ENCODE measurements at places on chromosomes 1 and 21.

DNA sequence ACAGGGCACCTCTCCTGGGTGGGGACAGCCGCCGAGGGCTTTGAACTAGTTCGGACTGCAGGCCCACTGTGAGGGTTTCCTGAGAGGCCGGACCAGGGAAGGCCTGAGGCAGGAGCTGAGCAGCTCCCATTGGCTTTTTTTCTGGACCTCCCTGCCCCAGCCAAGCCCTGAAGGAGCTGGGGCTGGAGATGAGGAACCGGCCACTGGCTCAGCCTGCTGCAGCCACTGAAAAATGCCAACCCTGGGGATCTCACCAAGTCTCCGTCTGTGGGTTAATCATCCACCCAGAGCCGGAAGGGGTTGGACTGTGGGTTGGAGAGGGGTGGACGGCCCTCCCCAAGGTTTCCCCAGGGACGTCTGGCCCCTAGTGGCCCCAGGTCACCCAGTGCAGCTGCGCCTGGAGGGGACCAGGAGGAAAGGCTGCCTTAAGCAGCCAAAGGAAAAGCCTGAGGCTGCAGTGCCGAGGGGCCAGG, 2.5 kb downstream of the VWA1 start:
- no peak for DNase-seq

DNA sequence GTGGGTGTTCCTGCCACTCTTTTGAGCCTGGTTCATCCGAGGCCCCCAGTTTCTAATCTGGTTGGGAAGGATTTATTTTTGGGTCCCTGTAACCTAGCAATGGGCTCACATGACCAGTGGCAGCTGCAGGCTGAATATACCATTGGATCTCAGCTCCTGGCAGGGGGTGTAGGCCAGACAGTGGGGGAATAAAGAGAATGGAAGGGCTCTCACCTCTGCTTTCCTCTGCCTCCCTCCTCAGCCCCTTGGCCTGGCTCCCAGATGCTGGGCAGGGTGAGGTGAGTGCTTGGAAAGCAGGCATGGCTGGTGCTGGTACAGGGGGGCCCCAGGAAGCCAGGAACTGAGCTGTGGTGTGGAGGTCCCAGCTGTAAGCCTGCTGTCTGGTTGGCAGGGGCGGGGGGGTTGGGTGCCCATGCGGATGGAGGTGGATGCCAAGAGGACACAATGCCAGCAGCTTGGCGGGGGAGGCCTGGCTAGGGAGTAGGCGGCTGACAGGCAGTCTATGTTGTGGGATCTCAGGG, 3.6 kb upstream of the GPR61 start:
- DNase-seq = no peak

GRCh38 chr1:153343811-153344717, 4.6 kb downstream of the PGLYRP4 start:
- no peak for DNase-seq

GRCh38 chr1:228190778-228191177, 17.1 kb upstream of the OBSCN start:
- DNase-seq = no peak

- DNase-seq = no peak
These were observed 5.7 kb upstream of the SVBP start for GRCh38 chr1:42822800-42823392.

- DNase-seq = no peak
These were observed 42.2 kb downstream of the AK4 start for GRCh38 chr1:65190229-65190628.

DNA sequence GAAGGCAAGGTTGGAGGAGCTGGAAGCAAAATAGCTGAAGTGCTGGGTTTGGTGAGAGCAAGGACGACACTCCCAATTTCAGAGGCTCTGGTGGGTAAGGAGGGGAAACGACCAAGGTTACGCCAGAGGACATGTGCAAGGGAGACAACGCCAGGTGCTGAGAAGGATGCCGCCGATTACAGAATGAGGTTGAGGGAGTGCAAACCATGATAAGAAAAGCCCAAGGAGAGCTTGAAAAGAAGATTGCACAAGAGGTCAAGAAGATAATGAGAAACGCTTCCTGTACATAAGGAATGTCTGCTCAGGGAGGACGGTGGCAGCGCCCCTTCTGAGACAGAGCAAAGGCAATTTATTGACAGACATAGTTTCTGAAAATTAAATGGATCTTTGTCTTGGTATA, 382.0 kb upstream of the PROX1 start:
- DNase-seq = no peak

DNA sequence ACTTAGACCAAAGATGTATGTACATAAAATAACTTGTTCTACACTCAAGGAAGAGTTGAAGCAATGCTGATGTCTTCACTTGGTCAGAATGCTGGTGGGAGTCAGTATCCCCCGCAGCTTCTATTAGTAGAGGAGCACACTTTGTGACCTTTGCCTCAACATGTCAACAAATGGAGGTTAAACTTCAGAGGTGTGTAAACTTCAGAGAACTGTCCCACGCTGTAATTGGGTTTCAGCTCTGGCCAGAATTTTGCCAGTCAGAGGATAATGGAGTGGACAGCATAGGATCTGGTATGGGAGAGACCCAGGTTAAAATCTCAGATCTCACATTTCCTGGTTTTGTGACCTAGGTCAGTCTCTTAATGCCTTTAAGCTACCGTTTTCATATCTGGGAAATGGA, 107.6 kb upstream of the ZNF644 start:
- no peak for DNase-seq

DNA sequence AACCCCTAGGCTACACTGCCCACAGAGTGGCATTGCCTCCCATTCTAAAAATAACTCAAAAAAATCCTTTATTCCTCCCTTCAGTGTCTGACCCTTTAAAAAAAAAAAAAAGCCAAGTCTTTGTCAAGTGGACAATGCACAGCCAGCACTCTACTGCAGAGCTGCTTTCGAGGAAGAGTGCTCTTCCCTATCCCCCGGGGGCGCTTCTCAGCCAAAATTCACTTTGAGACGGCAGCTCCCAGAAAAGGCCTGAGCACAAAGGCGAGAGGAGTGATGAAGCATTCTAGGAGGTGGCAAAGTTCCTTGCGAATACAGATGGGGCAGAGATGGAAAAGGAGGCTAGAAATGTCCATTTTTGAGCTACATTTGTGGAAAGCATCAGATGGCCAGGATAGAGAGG, 23.3 kb downstream of the EPHA10 start:
- no peak for DNase-seq

- no peak for DNase-seq
These were observed 45.7 kb downstream of the DISP3 start for GRCh38 chr1:11524465-11525150.

DNA sequence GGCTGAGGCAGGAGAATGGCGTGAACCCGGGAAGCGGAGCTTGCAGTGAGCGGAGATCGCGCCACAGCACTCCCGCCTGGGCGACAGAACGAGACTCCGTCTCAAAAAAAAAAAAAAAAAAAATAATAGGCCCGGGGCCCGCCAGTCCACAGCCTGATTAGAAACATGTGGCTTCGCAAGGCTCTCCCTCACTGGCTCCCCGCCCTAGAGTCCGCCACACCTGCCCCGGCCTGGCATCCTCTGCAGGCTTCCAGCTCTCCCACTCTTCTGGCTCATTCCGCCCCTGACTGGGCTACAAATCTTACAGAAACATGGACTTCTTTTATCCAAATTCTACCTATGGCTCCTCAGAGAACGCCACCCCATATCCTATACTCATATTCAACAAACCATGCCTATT, 32.4 kb downstream of the PGBD5 start:
- DNase-seq = no peak

GRCh38 chr1:79448426-79448825, 441.9 kb upstream of the ADGRL4 start:
- DNase-seq = no peak

- no peak for DNase-seq
These were observed 12.3 kb upstream of the MFAP2 start for GRCh38 chr1:16992675-16993074.

DNA sequence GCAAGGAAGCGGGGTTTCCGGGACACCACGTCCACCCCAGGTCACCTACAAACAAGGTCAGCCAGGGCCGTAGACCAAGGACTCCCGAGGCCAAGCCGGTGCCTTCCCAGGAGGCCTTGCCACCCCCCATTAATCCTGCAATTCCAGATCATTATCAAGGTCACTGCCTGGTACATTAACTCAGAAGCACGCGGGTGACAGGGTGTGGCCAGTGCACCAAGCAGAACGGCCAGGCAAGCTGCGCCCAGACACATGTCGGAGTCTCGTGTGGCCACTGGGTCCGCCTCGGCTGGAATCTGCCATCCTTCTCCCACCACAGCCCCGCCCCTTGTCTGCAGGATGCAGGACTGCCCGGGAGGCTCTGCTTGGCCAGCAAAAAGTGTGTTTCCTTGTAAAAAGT, 144.7 kb downstream of the PRDM16 start:
- DNase-seq = peak; percentile 47

DNA sequence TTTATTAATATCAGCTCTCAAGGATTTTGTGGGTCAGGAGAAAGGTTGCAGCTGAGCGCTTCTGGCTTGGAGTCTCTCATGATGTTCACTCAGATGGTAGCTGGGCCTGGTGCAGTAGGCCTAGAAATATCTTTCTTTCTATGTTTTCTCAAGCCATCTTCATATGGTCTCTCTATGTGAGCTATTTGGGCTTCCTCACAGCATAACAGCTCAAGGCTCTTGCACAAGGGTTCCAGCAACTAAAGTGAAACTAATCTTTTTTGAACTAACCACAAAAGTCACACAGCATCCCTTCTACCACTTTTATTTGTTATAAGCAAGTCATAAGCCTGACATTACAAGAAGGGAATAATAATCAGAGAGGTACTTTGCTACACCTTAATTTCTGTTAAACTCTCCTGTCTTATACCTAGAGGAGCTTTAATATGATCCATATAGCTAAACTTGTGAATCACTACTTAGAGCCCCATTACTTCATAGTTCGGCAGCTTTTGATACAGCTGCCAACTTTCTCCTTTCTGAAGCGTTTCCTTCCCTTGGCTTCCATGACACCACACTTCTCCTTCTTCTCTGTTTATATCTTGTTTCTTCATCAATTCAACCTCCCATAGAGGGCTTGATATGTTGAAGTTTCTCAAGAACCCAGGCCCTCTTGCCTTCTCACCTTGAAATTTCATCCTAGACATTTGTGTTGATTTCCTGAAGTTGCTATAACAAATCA, 720.2 kb downstream of the LTN1 start:
- DNase-seq = no peak

DNA sequence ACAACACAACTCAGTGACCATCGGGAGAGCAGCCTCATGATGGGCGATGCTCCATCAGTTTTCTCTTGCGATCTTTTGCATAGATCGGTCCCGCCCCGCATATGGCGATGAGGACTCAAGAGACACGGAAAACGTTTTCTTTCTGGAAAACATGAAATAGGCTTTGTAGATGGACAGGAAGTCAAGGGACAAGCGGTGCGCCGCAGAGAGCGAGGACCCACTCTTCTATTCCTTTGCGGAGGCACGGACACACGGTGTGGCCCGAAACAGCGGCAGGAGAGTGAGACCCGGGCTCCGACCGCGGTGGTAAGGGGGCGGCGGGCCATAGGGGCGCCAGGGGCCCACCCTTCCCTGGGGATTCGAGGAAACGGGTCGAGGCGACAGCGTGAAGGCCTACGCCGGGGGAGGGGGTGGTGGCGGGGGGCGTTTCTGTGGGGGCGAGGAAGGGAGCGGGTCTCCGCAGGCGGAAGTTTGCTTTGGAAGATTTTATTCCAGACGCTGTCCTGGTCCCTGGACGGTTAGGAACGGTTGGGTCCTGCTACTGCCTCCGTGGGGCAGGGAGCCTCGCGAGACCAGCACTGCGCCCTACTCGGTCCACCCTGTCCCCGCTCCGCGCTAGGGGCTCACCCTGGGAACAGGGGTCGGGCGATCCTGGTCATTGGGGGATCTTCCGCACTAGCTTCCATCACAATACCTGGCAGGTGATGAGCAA, 796 bp upstream of the TDRKH start:
- peak; percentile 33 for DNase-seq

DNA sequence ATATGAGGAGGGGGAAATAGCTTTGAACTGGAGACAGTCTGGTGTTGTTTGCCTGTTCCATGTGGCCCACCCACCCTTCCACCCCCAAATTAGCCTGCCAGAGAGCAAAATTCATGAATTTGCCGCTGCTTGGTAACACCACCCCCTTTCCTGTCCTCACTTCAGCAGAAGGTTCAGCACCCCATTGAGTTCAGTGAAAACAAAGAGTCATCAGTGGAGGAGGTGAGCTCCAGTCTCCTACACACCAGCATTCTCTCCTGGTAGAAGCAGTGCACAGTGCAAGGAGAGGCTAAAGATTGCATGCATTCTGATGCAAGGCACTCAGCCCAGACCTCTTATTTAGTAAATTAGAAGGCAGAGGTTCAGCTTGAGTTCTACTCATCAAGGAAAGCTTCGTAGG, 99.7 kb upstream of the DYNLT5 start:
- DNase-seq = no peak

GRCh38 chr1:38608202-38608864, 251.2 kb downstream of the RRAGC start:
- DNase-seq = peak; percentile 87

DNA sequence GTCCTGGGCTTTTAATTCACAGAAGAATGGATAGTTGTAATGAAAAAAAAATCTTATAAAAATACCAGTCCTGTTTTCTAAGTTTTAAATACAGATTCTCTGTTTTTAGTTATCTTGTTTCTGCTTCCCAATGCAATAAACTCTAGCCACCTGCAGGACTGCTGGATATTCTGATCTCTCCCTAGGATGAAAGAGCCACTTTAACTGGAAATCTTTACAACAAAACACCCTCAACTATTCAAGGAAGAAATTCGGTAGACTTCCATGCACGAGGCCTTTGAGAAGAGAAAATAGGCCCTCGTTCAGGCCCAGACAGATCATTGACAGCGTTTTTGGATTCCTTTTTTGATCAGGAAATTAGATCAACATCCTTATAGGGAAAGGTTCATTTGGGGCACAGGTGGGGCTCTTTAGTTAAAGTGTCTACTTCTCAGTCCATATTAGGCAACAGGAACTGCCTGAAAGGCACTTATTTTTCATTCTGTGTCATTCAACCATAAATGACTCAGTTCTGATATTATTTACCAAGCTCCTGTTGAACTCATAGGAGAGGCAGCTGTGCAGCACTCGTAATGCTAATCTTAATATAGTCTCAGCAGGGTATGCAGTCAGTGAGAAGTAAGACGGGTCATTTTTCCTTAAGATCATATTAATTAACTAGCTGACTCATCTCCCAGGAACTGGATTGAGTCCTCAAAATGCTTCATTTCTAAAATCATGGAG, 71.1 kb upstream of the ERRFI1 start:
- DNase-seq = no peak

GRCh38 chr1:23178414-23178813, 9.8 kb upstream of the LUZP1 start:
- no peak for DNase-seq

- peak; percentile 18 for DNase-seq
These were observed 846 bp downstream of the NSUN4 start for GRCh38 chr1:46341222-46342083.

- no peak for DNase-seq
These were observed 8.4 kb downstream of the GSTM3 start for GRCh38 chr1:109732390-109732881.
